Activated naive CD4-positive, alpha-beta T cell treated with anti-CD3 and anti-CD28 coated beads, Interleukin-2, amount 50 U/mL, for 72 hours (primary cell): ENCODE measurements at places on chromosomes 6 and 20. TPM values are rescaled to one million over a fixed set of nuclear protein-coding genes. Genes with fewer than 3 reads are reported as not detected.

The PI3 gene
- not detected for total RNA-seq

The SNAP25 gene
- total RNA-seq = 0.12 TPM

The HUS1B gene
- 1.9 TPM for total RNA-seq

The PTK6 gene
- 0.57 TPM for total RNA-seq

The SEMG1 gene
- total RNA-seq = not detected

The ZFP57 gene
- not detected for total RNA-seq

The DOK5 gene
- 1.3 TPM for total RNA-seq

The NKAIN2 gene
- total RNA-seq = not detected

The TMEM14B gene
- 86.7 TPM for total RNA-seq

The FAM209A gene
- 1.1 TPM for total RNA-seq

The IBTK gene
- 25.6 TPM for total RNA-seq

The EFCAB8 gene
- 0.70 TPM for total RNA-seq

The TNFRSF6B gene
- total RNA-seq = not detected

The CALHM6 gene
- total RNA-seq = 0.71 TPM
